ENCODE measurements at places on chromosomes 11 and 22. TPM values are rescaled to one million over a fixed set of nuclear protein-coding genes. Genes with fewer than 3 reads are reported as not detected.

- DNase-seq = no peak
These were observed 10.4 kb downstream of the MUC6 start for GRCh38 chr11:1026163-1026450.

DNA sequence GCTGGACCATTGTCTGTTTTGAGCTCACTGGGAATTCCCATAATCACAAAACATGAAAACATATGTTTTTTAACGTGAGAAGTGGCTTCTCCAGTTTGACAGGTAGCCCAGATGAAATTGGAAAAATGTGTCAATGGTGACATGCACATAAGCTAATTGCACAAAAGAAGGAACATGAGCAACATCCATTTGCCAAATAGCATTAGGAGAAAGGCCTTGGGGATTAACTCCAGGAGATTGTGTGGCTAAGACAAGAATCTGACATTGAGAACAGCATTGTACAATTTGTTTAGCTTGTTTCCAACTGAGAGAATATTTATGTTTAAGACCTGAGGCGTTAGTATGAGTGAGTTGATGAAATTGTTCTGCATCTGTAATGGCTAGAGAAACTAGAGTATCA lies 147.0 kb upstream of the API5 start:
- no peak for DNase-seq

GRCh38 chr11:121452609-121453150 lies at the start of gene SORL1-AS1:
Gene SORL1-AS1 (minus strand): TSS chr11:121452967.
- DNase-seq = no peak

The POTEH gene
- total RNA-seq = not detected

- DNase-seq = no peak
These were observed at the start of gene SCARF2 for GRCh38 chr22:20437613-20438426. Gene SCARF2 (minus strand): TSS chr22:20437825. CDS start chr22:20437754, 71 bp downstream.

- no peak for DNase-seq
These were observed 21.2 kb downstream of the TBRG1 start for GRCh38 chr11:124643605-124644425.

DNA sequence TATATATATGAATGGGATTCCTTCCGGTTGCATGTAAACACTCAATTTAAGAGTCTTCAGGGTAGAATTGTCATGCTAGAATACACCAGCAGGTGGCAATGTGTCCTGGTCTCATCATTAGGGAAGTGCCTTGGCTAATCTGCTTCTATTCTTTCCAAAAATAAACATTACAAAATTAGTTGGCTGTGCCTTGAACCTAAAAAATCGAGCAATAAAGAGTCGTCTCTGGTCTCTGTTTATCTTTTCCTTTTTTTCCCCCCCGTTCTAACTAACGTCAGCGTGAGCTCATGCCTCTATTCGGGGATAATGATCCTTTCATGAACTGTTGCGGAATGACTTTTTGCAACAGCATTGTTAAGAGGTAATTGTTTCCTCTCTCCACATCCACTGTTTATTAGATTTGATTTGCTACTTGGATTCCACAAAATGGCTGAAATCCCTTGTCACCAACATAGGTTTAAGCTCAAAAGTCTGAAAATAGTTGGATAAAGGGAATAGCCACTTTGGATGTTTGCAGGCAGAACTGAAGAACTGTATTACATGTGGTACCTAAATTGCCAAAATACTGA lies 1.2 kb upstream of the ARHGEF12 start:
- no peak for DNase-seq

DNA sequence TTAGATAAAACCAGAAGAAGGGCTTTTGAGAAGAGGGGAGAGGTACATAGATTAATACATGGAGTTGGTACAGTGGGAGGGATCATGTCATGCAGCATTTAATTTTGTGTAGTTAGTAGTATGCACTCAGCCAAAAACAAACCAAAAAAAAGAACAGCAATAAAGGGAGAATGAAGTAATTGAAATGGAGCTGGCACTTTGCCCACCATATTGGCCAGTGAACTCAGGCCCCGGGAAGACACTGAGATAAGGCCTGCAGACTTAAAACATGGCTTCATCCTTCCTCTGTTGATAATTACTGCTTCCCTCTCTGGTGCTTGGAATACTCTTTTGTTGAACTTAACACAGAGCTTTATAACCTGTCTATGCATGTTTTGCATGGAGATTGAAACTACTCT lies 3.1 kb downstream of the PANX1 start:
- no peak for DNase-seq

DNA sequence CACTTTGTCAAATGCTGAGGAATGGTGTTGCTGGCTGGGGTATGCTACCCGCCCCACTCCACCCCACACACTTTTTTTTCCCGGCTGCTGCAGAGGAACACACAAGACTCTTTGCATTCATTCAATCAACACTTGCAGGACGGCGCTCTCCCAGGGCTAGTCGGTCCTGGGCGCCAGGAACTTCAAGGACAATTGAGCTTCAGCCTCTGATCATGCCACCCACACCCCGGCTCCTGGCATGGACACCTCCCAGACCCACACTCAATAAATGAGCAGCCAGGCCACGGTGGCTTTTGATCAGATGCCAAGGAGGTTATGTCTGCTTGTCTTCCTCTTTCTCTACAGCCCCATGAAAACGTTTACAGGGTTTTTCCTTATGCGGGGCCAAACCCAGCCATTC lies 19.8 kb downstream of the TPST2 start:
- no peak for DNase-seq

- DNase-seq = no peak
These were observed 1.6 kb downstream of the OR51F1 start for GRCh38 chr11:4768094-4768493.

DNA sequence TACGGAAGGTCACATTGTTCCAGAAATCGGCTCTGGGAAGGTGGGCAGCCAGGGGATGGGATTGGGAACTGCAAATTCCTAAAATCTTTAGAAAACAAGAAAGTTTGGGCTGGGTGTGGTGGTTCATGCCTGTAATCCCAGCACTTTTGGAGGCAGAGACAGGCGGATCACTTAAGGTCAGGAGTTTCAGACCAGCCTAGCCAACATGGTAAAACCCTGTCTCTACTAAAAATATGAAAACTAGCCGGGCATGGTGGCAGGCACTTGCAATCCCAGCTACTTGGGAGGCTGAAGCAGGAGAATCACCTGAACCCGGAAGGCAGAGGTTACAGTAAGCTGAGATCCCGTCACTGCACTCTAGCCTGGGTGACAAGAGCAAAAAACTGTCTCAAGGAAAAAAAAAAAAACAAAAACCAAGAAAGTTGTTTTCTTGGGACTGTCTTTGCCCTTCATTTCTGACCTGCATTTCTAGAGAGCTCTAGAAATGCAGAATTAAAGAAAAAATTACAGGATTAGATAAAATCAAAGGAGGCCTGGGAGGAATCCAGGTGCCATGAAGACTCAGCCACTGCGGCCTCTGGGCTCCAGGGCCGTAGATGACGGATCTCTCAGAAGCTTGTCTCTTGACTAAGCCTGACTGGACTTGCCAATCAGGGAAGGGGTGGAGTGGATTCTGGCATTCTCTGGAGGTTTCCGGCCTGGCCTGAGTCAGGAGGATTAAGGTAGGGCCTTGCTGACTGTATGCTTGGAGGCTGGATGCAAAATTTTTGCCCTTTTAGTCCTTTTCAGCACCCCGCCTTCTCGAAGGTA lies 5.3 kb upstream of the MALAT1 start:
- peak; percentile 84 for DNase-seq

DNA sequence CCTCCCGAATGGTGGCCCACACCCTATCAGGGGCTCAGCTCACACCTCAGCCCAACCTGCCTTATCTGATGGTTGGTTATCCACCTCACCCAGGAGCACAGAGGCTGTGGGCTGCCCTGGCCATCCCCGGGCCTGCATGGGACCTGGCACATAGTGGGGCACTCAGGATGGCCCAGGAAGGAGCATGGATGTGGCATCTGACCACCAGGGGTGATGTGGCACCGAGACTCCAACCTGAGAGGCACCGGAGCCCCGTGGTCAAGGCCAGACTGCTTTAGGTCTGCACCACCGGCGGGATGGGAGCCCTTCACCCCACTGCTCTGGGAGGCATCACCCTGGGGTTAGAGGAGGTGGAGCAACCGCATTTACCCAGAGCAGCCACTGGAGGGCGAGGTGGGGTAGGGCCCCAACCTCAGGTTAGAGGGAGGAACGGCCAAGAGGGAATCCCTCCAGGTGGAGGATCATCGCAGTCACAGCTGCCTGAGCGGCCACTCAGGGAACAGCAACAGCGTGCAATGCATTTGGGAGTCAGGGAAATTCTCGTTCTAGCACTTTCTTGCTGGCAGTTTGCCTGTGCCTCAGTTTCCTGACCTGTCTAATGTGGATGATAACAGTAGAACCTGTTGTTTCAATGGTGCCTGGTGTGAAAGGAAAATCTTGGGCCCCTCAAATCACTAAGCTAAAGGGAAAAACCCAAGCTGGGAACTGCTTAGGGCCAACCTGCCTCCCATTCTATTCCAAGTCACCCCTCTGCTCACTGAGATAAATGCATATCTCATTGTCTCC lies 52.9 kb upstream of the CARS1 start:
- DNase-seq = no peak

DNA sequence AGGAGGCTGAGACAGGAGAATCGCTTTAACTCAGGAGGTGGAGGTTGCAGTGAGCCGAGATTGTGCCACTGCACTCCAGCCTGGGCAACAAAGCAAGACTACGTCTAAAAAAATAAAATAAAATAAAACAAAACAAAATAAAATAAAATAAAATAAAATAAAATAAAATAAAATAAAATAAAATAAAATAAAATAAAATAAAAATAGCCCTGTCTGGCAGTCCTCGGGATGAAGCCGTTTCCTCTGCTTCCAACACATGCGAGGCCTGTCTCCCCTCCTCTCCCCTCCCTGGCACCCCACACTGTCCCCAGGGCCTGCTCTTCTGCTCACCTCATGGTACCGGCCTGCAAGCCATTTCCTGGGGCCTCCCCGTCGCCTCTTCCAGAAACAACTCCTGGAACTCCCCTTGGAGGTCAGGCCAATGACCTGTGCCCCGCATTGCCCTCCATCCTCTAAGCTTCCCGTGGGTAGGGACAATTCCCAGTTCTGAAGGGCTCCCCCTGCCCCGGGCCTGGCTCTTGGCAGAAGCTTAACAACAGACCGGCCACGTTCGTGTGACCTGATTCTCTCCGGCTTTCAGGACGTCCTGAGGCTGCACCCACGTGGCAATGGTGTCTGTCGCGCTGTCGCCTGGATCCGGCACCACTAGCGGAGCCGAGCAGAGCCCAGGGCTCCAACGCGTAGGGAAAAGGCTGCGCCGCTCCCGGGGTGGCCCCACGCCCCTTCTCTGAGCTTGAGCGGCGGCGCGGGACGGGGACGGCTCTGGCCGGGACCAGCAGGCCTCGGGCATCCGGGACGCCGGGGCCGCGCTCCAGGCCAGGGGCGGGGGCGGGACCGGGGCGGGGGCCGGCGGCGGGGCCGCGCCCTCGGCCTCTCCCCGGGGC lies 456 bp upstream of the PARVB start:
- no peak for DNase-seq

The OR51V1 gene
- total RNA-seq = not detected

- no peak for DNase-seq
These were observed 108.4 kb downstream of the GALNT18 start for GRCh38 chr11:11513422-11513821.
